ENCODE measurements at places on chromosomes 11 and 22.
A peak's percentile ranks its signal among the peaks of the same experiment; 100 is the strongest.

DNA sequence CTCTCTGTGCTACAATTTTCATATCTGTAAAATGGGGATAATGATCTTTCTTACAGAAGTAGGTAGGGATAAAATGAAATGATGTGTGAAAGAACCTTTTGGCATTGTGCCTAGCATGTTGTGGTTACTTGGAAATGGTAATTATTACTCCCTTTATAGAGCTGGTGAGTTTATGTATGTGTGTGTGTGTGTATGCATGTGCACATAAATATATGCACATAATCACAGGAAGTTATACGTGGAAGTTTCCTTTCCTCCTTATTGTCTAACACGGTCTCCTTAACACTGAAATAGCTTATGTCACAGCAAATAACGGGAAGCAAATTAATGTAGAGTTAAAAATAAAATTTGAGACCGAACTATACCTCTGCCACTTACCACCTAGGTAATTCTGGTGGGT, 163.7 kb upstream of the ZBED5 start:
- no peak for DNase-seq

DNA sequence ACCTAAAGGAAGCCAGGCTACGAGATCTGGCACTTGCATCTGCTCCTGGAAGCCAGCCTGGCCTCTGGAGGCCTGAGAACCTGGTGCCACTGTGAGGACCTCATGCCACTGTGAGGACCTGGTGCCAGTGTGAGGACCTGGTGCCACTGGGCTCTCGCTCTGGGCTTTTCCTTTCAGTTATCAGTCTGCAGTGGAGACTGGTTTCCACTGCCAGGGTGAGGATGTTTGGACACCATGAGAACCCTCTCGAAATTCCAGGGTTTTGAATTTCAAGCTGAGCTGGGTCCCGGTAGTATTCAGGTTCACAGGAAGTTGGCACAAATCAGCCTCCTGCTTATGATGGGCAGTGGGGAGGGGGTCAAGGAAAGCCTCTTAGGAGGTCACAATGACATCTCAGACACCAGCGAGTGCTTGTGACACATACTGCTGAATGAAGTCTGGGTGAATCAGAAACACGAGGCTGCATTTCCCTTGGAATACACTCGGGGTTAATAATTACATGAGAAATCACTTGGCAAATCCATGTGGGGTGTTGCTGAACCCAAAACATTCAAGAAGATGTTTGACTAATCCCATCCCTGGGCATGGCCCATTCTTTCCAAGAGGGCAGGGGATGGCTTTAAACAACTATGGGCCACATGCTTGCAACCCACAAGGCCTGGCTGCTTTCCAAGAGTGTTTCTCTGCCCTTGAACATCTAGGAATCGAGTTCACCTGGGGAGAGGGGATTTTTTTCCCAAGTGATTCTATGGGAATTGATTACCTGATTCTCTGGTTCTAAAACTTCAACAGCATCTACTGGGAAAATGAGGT, 60.2 kb downstream of the LINC01488 start:
- no peak for DNase-seq

GRCh38 chr11:35978183-35978582, 34.3 kb downstream of the LDLRAD3 start:
- DNase-seq: no peak

- DNase-seq: no peak
These were observed 1.3 kb downstream of the FAM118A start for GRCh38 chr22:45310977-45311531.

DNA sequence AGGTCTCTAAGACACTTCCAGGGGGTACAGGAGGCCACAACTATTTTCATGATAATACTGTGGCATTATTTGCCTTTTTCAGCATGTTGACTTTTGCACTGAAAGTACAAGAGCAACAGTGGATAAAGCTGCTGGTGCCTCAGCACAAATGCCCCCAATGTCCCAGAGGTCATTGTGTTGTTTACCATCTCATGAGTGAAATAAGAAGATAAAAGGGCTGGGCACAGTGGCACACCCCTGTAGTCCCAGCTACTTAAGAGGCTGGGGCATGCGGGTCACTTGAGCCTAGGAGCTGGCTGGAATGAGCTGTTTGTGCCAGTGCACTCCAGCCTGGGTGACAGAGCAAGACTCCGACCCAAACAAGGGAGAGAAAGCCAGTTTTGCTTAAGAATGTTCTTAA, 72.6 kb upstream of the RAB1B start:
- DNase-seq: no peak

DNA sequence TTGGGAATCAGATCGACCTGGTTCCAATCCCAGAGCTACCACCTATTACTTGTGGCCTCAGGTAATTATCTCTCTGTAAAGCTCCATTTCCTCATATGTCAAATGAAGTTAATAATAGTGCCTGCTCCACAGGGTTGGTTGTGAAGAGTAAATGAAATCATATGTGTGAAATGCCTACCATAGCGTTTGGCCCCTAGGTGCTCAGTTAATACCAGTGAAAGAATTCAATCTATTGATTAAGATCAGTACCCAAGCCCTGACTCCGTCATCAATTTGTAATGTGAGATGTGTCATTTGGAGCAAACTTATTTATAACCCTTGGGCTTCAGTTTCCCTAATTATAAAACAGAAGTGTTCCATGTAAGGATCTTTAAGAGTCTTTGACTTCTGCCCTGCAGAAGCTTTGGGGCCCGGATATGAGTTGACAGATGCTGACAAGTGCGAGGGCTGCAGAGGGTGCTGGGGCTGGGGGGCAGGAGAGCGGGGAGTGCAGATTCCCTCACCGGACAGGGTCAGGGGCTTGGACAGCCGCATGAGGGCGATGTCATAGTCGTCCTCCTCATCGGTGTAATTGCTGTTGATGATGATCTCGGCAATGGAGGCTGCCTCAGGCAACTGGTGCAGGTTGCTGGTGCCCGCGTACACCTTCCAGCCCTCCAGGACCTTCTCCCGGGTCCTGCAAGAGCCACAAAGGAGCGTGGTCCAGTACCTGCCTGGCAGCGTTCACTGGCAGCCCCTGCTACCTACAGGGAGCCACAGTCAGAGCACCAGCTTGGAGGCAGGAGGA, 20.9 kb downstream of the TMPRSS13 start:
- no peak for DNase-seq

GRCh38 chr22:23275751-23276150, 95.4 kb downstream of the BCR start:
- no peak for DNase-seq

- no peak for DNase-seq
These were observed 102.2 kb downstream of the NAT10 start for GRCh38 chr11:34207487-34208180.

DNA sequence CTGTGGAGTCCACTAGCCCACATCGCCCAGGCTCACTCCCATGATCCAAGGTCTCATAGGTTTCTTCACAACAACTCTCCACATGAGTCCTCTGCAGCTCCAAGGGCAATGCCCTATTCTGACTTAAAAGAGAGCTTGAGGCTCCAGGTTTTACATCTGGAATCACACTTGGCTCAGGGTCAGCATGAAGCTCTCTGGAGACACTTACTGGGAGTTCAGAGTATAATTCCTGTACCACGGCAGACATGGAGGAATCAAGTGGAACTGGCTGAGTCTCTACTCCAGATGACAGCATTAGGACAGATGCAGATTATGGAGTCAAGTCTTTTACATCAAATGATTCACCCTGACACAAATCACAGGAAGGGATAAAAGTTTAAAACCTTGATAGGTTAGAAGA, 11.4 kb downstream of the PRR14L start:
- no peak for DNase-seq

DNA sequence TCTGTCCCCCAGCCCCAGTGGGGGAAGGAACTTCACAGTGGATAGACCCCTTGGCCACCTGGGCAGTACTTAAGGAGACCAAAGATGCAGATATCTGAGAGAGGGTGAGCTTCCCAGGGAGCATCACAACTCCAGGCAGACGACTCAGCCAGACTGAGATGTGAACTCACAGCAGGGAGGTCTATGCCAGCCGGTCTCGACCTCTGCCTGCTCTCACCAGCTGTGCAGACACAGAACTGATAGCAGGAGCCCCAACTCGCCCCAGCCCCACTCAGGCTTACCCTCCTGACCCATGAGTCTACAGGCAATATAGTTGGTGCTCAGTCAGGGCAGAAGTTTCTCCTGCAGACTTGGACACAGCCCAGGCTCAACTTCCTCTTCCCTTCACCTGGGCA, 29.7 kb upstream of the ACCSL start:
- DNase-seq: no peak

- DNase-seq: no peak
These were observed 6.9 kb upstream of the PHOX2A start for GRCh38 chr11:72250661-72251464.

DNA sequence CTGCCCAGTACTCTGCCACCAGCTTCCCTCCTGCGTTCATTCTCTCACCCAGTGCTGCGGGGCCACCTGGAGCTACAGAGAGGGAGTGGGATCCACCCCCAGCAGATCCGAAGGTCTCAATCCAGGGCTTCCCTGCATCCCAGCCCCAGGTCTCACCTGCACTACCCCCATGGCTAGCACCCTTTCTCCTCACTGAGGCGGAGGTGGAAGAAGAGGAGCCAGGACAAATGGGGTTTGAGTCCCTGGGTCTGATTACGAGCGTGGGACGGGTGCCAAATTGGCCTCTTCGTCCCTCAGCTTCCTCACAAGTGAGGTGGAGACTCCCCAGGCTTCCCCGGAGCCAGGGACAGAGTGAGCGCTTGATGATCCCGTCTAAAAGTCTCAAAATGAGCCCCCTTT, 64.2 kb downstream of the NFAM1 start:
- DNase-seq: no peak

DNA sequence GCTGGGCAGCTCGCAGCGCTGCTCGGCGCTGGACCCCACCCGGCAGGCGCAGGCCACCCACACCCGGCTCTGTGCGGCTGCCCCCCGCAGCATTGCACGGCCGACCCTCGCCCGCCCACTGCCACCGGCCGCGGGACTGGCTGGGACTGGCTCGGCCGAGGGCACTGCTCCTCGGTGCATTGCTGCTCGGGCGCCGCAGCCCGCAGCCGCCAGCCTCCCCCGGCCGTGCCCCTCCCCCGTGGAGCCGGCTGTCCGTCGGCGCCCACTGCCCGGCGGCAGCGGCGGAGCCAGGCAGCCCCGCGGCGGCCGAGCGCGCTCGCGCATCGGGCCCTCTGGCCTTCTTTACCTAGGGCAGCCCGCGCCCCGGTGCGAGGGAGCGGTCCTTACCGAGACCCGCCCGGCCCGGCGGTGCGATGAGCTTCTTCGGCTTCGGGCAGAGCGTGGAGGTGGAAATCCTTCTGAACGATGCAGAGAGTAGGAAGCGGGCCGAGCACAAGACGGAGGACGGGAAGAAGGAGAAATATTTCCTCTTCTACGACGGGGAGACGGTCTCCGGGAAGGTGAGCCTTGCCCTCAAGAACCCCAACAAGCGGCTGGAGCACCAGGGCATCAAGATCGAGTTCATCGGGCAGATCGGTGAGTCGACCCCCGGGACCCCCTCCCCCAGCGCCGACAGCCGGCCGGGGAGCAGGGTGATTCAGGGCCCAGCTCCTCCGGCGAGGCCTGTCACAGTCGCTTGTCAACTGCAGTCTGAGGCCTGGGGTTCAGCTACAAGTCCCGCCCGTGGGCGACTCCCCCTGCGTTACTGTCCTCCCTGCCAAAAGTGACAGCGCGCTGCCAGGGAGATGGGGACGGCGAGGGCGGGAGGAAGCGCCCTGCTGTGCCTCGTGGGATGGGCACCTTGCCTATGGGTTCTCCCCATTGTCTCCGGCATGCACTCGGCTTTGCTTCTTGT, 516 bp downstream of the VPS26B start:
- peak; percentile 35 for DNase-seq

All from GM10248 (cell line).